ENCODE measurements at places on chromosomes 4 and X. TPM values are rescaled to one million over a fixed set of nuclear protein-coding genes. Genes with fewer than 3 reads are reported as not detected.
A peak's percentile ranks its signal among the peaks of the same experiment; 100 is the strongest.

The CLNK gene
- not detected for total RNA-seq

The ERCC6L gene
- 0.11 TPM for total RNA-seq

The ATOH1 gene
- total RNA-seq, result not detected

The STIM2 gene
- 61.1 TPM for total RNA-seq

The CT45A2 gene
- not detected for total RNA-seq

The SORBS2 gene
- total RNA-seq, result 0.08 TPM

The ERAS gene
- not detected for total RNA-seq

The ANK2 gene
- total RNA-seq, result not detected

DNA sequence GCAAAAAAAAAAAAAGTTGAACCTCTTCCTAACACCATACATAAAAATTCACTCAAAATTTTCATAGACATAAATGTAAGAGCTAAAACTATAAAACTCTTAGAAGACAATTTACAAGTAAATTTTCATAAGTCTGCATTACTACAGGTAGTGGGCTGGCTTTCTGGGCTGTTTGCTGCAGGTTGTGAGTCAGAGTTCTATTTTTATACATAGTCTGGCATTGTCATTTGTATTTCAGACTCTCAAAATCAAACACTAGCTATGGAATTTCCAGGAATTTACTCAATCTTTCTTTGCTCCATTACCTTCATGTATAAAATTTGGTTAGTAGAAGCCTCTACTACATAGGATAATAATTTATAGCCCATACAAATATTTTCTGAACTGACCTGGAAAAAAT, 227.2 kb downstream of the COX18 start:
- no peak for DNase-seq

DNA sequence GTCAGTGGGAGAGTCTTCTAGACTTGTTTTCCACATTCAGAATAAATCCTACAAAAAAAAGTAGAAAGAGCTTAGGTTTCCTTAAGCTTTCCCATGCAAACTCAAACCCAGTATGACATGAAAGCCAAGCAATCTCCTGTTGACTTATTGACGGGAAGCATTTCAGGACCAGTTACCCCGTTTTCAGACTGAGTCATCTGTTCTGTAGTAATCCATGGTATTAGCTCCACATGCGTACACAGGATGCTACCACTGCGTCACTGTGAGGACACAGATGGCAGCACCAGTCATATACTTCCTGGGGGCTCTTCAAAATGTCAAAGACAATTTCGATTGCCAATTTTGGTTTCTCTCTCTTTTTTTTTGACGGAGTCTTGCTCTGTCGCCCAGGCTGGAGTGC, 224.9 kb upstream of the MAD2L1 start:
- no peak for DNase-seq

DNA sequence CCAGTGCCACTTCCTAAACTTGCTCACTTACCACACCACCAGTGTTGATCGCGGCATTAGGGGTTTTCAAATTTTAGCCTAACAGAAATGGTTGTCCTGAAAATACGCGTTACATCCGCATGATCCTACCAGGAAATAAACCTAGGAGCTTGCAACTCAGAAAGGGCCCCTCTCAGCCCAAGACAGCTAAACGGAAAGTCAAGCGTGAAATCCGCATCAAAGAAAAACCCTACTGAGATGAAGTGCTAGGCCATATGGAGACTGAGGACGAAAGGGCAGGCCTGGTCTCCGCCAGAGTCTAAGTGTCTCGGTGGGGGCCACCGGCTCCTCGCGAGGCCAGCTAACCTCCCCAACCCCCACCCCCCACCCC, 626 bp downstream of the YTHDC1 start:
- peak; percentile 14 for DNase-seq

GRCh38 chrX:439241-439640, 52.5 kb upstream of the PPP2R3B start:
- DNase-seq, result no peak

- DNase-seq, result no peak
These were observed 179.5 kb downstream of the HS6ST2 start for GRCh38 chrX:132778917-132779316.

DNA sequence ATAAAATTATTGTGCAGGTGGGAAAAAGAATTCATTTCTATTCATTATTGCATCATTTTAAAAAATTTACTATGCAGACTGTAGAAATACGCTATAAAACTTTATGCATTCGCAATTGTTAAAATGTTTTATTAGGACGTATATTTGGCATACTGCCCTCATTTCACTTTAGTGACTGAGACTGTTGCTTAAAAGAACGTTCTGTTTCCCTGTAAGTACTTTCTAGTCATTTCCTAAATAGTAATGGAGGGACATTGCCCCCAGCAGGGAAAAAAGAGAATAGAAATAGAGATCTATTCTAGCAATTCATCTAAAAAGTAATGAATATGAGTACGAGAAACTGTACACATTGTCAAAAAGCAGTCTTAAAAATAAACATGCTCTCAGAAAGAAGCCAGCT, 1295.8 kb upstream of the TENM3 start:
- no peak for DNase-seq

GRCh38 chr4:33914386-33914785, 2329.9 kb downstream of the ARAP2 start:
- no peak for DNase-seq

- DNase-seq, result no peak
These were observed 23.2 kb downstream of the VEGFC start for GRCh38 chr4:176769514-176769913.

DNA sequence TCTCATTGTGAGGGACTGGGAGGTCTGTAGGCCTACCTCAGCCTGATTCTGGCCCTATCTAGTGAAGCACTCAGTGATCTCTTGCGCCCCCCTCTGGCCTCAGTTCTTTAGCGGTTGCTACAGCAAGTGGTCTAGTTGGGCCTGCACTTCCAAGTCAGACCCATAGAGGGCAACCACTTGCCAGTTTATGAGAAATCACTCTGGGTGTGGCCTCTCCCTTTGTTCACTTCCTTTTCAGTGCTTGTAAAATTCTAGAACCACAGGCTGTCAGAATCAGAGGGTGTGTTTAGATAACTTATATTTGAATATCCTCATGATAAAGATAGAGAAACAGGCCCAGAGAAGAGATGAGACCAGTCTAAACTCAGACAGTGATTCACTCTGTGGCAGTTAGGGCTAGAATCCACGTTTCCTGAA, 60.9 kb upstream of the LAS1L start:
- DNase-seq, result peak; percentile 96

- DNase-seq, result no peak
These were observed 116.9 kb downstream of the EFNB1 start for GRCh38 chrX:68945603-68946228.

- DNase-seq, result no peak
These were observed 32.3 kb downstream of the C4orf54 start for GRCh38 chr4:99625369-99625768.

- no peak for DNase-seq
These were observed 346.3 kb upstream of the GALNT7 start for GRCh38 chr4:172822331-172822730.

- no peak for DNase-seq
These were observed 13.8 kb downstream of the GPC4 start for GRCh38 chrX:133401536-133401935.

DNA sequence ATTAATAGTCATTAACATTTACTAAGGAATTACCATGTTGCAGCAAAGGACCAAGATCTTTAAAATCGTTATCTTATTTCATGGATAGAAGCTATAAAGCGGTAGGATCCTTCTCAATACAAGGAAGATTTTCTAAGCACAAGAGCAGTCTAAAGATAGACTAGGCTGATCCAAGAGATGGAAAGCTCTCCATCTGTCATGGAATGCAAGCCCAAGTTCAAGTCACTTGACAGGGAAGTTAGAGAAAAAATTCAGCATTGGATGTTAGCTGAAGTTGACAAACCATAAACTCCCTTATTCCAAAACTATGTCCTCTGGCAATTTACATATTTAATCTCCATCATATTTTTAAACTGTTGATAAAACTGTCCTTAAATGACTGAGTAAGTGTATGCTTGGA, 177.7 kb downstream of the LDB2 start:
- DNase-seq, result no peak

DNA sequence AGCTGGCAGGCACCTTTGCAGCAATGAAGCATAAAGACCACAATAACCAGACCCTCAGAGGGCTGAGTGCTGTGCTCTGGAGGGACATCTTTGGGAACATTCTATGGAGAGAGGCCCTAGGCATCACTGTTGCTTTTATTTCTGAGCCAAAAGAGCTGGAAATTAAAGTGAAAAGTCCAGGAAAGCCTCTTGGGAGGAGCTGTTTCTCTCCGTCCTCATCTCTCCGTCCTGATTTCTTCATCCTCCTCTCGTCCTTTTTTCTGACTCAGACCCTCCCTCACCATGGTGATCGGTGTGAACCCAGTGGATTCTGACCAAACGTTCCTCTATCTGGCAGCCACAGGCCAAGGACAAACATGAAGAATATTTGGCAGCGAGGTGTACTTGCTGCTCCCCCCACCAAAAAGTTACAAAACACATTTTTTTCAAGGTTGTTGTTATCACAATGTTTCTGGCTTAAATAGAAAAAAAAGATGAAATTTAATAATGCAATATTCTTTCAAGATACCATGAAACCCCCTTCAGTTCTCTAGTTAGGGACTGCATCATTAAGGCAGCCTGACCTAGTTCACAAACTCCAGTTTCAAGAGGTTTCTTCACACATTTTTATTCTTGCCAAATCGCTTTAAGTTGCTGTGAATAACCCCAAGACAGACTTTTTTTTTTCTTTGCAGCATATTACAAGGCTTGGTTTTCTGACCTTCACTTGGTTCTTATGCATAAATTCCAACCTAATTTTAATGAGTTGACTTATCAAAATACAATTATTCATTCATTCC, 80.2 kb downstream of the SCD5 start:
- DNase-seq, result no peak

DNA sequence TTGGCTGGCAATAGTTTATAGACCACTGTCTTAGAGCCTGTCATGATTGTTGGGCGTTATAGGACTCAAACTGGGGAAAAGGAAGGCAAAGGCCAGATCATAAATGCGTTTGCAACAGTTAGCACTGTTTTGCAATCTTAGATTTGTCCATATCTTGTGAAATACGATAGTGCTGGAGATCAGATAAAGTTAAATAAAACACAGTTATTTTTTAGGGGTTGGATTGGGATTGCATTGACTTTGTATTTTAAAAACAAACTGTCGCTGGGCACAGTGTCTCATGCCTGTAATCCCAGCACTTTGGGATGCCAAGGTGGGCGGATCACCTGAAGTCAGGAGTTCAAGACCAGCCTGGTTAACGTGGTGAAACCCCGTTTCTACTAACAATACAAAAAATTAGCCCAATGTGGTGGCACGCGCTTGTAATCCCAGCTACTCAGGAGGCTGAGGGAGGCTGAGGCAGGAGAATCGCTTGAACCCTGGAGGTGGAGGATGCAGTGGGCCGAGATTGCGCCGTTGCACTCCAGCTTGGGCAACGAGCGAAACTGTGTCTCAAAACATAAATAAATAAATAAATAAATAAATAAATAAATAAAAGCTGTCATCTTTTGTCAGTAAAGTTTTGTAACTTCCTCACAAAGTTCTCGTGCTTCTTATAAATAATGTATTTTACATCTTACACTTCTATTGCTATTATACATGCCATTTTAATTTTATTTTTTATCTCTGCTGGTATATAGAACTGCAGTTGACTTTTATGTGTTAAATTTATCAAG, 117.2 kb downstream of the KDM6A start:
- no peak for DNase-seq

GRCh38 chr4:47017494-47017893, 13.9 kb upstream of the GABRB1 start:
- no peak for DNase-seq

GRCh38 chrX:13646154-13646549, 6.8 kb upstream of the TCEANC start:
- peak; percentile 20 for DNase-seq

- no peak for DNase-seq
These were observed 117.2 kb downstream of the TMEM144 start for GRCh38 chr4:158327525-158327924.

GRCh38 chr4:53847965-53848364, 216.4 kb downstream of the CHIC2 start:
- DNase-seq, result no peak
